ENCODE measurements at places on chromosomes 2 and 18. TPM values are rescaled to one million over a fixed set of nuclear protein-coding genes. Genes with fewer than 3 reads are reported as not detected.
A peak's percentile ranks its signal among the peaks of the same experiment; 100 is the strongest.

Gene APOB
- total RNA-seq, result 1.9 TPM

Gene DSC3
- total RNA-seq, result 0.43 TPM

DNA sequence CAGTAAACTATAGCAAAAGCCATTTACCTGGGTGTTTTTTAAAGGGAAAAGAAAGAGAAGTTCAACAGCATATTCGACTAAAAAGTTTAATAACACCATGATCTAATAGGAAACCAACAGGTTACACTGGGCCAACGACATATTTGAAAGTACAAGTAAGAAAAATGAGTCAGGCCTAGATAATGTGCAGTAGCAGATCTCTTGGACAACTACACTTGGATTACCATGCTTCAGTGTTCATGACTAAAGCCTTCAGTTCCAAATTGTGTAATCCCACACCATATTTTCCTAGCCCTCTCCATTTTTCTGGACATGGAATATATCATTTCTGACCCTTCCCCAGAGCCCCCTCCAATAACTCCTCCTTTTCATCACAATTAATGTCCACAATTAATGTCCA is 39.1 kb upstream of the FIGN start:
- DNase-seq, result no peak

GRCh38 chr2:29010946-29011345 is 29.8 kb downstream of the TOGARAM2 start:
- no peak for DNase-seq

- DNase-seq, result peak; percentile 87
Measured at GRCh38 chr2:85754313-85755095, 713 bp downstream of the ATOH8 start.

- DNase-seq, result no peak
Measured at GRCh38 chr2:172792711-172793110, 57.1 kb downstream of the RAPGEF4 start.

Data from posterior vena cava (tissue), 2 donors.